SK-N-MC (cell line): ENCODE measurements at places on chromosomes 3 and 15.

- no peak for DNase-seq
These were observed 145.3 kb downstream of the NR1I2 start for GRCh38 chr3:119927190-119927589.

GRCh38 chr3:9351709-9352126 lies 11.1 kb upstream of the THUMPD3 start:
- no peak for DNase-seq

GRCh38 chr3:135736740-135737139 lies 228.8 kb upstream of the PPP2R3A start:
- DNase-seq, result no peak

DNA sequence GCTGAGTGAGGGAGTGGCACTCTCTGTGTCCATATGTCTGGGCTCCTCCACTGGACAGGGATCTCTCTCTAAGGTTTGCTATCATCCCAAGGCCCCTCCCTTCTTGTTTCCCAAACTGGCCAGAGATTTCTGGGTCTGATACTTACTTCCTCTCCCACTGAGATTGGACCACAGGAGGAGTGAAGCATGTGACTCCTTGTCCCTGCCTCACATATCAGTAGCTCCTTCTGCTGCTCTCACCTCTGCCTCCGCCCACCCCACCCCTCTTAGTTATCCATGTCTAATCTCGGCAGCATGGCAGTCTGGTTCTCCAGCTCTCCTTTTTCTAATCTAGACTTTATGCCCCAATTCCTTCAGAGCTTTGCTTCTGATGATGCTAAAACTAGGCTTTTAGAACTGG lies 223.1 kb downstream of the RPLP1 start:
- no peak for DNase-seq

- DNase-seq, result no peak
These were observed 4.0 kb downstream of the FBXL22 start for GRCh38 chr15:63601026-63601703.

DNA sequence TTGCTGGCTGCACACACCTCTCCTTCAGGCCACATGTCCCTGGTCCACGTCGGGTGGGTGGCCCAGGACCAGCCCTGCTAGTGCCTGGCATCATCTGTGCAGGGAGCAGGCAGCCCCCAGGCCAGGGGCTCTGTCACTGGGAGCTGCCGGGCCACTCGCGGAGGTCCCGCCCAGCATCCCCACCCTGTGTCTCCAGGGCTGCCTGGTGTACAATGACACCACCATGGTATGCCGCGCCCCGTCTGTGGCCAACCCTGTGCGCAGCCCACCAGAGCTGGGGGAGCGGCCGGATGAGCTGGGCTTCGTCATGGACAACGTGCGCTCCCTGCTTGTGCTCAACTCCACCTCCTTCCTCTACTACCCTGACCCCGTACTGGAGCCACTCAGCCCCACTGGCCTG lies 34.3 kb downstream of the PLXNA1 start:
- no peak for DNase-seq

DNA sequence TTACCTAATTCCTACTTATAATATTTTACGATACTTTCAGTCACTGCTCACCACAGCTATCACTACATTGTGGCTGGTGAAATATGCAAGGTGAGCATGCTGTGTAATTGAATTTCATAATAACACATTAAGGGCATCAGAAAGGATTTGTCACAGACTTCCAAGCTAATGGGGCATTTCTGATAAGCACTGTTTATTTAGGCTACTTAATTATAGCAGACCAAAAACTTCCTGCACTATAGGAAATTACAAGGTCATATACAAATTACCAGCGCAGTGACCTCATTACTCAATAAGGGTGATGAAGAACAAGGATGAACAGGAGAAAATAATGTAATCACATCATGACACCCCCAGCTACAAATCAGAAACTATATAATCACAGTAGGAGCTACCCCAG lies 88.6 kb upstream of the FAM3D start:
- no peak for DNase-seq

DNA sequence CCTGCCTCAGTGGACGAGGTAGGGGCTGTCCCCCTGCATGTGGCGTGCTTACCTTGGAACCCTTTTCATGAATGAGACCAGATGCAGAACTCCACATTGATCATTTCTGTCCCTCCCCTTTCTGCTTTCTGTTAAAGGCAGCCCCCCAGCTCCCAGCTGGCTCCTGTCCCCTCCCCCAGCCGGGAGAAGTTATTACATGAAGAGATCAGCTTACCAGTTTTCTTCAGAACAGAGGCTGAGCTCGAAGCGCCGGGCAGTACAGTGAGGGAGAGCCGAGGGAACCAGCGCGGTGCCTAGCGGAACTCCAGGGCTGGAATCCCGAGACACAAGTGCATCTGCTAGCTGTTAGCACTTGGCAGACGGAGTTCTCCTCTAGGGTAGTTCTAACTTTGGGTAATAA lies 263.3 kb upstream of the NR2E3 start:
- DNase-seq, result no peak

- DNase-seq, result no peak
These were observed 140.8 kb downstream of the SMAD6 start for GRCh38 chr15:66842710-66843441.

GRCh38 chr3:197031315-197032285 lies 2.0 kb upstream of the MELTF start:
- no peak for DNase-seq

- no peak for DNase-seq
These were observed 17.7 kb downstream of the STAG1 start for GRCh38 chr3:136734382-136735070.

GRCh38 chr3:186413615-186414415 lies 51.8 kb upstream of the DGKG start:
- DNase-seq, result peak; percentile 53
